Heart left ventricle (tissue), 16 donors: ENCODE measurements at places on chromosomes 7 and 10.

DNA sequence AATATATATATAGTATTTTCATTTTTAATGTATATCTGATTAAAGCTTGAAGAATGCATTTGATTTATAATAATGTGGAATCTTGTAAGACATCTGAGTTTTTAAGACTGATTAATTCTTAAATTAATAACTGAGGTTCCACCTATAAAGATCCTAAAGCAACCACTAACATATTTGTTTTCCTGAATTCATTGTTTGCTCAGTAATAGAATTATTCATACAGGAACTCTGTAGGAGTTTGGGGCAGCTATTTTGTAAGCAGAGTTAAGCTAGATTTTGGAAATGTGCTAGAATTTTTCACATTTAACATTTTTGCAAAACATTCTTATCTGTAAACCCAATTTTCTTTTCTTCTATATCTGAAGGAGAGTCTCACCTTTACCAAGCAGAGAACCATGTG, 88.9 kb downstream of the NRCAM start:
- no peak for DNase-seq

GRCh38 chr10:111872591-111872990, 311.0 kb downstream of the GPAM start:
- no peak for DNase-seq

DNA sequence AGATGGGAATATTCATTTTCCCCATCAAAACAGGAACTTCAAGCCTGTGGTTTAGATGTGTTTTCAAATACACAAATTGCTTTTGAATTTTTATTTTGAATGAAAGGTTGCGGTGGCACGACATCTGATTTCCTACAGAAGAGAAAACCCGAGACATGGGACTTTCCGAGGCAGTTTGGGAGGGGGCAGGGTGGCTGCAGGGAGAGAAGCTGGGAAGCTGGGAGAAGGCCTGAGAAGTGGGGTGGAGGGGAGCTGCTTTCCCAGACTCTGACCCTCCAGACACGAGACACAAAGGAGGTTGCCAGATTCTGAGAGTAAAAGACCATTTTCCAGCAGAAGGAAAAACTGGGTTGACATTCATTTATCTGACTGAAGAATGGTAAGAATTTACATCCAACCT, 19.6 kb downstream of the TMEM176A start:
- DNase-seq: no peak

DNA sequence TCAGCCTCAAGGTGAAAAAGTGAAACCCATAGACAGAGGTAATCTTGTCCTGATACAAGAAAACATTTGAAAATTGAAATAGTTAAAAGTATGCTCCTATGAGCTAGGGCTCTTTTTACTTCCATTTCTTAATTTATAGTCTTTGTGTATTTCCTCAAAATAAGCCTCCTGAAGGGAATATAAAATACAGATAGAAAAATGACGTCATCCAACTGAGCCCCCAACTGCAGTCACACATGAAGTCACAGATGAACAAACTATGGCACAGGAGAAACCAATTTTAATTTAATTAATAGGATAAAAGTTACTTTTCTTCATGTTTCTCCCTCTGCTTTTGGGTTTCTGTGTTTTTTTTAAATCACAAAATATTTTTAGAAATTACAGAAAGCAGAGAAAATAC, 280.3 kb downstream of the HTR7 start:
- DNase-seq: no peak

DNA sequence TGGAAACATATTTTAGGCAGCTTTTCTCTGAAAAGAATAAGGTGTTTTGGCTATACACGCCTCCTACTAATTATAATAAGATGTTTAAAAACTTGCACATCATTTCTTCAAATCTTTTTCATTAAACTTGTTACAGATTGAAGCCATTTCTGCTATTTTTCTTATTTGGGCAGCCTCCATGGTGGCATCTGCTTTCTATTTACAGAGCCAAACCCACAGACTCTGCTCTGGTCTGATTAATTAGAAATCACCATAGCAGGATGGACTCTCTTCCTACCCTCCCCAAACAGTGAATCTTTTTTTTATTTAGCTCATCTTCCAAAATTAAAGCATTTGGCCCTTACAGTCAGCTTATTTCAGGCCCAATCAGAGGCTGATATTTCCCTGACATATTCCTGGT, 85.7 kb upstream of the AOAH start:
- DNase-seq: no peak

DNA sequence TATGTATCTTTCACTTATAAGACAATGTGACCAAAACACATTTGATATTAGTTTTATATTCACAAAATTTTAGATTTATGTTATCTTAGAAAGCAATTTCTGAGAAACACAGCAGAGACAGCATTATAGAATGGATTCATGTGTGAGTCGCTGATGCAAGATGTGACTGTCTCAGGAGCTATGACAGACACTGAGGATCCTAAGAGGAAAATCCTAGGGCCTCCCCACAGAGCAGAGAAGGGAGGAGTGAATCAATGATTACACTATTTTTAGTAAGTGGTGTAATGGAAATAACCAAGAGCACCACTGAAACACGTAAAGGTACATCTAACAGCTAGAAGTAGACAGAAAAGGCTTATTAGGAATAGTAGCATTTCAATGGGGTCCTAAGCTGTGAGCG, 204.0 kb upstream of the PTN start:
- no peak for DNase-seq

DNA sequence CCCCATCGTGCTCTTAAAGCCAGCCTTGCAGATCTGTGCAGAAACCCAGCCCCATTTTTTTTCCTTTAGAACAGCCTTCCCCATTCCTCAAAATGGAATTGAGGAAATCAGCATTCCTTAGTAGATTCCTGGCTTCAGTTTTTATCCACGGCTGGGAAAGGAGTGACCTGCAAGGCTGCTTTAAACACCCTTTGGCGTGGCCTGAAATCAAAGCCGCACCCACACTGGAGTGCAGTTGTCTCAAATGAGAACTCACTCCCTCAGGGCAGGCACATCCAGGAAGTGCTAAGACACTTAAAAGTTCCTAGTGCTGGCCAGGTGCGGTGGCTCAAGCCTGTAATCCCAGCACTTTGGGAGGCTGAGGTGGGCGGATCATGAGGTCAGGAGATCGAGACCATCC, 34.8 kb downstream of the HTR5A start:
- no peak for DNase-seq

DNA sequence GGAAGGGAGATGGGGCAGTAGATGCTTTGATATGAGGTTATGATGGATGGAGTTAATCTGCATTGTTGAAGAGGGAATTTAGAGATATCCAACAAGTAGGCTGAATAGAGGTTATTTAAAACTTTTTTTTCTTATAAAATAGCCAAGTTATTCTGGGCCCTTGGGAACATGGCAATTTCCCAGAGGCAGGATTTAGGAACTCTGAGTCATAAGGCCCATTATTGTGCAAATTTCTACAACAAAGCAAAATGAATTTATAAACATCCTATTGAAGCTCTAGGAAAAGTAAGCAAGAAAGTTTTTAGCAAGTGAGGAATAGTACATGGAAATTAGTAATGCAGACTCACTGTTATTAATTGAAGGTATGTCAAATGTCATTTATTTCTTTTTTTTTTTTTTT, 160.9 kb upstream of the NPY start:
- no peak for DNase-seq

DNA sequence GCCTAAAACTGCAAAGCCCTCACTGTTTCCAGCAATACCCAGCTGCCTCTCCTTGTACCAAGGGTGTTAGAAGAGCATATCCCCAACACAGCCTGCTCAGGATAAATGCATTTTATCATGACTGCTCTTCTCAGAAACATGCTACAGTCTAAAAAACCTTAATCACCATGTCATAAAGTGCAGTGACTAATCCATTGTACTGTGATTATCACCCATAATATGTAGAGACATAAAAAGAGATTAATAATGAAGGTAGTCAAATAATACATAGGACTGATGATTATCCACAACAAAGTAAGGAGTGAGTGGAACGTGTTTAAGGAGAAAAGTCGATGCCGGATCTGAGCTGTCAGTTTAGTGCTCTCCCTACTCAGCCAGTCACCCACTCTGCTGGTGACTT, 12.2 kb upstream of the WDR11 start:
- DNase-seq: no peak

- DNase-seq: no peak
Measured at GRCh38 chr10:45197816-45198485, 117.5 kb downstream of the OR13A1 start.

DNA sequence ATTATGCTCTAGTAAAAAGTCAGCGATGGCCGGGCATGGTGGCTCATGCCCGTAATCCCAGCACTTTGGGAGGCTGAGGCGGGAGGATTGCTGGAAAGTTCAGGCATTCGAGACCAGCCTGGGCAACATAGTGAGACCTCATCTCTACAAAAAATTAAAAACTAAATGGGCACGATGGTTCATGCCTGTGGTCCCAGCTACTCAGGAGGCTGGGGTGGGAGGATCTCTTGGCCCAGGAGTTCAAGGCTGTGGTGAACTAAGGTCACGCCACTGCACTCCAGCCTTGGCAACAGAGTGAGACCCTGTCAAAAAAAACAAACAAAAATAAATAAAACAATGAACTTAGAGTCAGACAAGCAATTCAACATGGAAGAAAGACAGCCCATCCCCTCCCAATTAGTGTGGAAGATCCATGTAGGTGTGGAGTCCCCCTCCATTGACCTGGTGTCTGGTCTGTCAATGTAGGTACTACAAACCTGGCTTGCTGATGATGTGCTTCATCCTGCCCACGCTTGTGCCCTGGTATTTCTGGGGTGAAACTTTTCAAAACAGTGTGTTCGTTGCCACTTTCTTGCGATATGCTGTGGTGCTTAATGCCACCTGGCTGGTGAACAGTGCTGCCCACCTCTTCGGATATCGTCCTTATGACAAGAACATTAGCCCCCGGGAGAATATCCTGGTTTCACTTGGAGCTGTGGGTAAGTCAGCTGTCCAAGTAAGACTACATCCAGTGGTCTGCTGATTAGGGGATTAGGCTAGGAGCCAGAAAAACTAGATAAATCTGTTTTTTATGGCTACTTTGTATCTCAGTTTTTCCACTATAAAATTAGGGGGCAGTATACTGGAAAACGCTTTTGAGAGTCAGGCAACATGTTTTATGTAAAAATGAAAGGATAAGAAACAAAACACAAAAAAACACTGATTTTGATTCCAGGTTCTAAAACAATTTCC, 9.3 kb downstream of the SCD start:
- no peak for DNase-seq

DNA sequence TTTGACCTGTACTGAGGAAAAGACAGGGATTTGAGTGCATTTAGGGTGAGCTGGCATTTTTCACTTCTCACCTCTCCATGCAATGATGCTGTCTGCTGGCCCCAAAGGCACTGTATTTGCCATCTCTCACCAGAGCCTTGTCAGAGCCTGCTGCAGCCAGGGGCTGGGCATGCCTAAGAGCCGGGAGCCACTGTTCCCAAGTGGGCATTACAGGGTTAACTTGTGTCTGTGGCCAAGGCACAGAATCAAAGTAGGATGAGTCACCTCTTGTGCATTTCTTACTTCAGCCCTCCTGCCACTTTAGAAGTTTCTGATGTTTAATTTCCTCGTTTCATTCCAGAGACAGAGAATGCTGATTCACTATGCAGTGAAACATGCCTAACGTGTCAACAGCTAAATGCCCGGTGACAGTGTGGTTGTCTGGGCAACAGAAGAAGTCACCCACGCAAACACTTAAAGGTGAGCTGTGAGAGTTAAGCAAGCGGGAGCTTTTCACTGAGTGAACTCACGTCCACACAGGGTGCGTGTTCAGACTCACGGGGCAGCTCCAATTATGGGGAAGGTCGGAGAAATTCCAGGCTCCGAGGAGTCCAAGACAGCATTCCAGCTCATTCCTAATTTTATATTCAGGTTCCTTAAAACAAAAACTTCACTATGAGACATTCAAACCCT, 57.1 kb upstream of the IGFBP3 start:
- no peak for DNase-seq
